NCI-H1436 (cell line): ENCODE measurements at places on chromosomes 13 and 19.

DNA sequence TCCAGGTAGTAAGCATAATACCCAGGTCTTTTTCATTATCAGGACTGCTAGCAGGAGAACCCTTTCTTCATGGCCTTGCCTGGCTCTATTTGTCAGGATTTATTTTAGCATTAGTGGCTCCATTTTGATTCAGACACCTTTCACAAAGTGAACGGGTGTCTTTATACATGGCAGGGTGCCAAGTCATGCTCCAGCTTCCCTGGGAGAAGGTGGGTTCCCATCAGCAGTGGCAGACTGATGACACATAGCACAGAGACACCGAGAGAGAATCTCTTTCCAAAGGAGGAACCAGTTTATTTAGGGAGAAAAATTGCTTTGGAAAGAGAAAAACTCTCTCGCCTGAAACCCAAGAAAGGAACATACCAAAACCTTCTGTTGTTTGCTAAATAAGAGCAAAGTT lies 135.3 kb upstream of the TMTC4 start:
- no peak for DNase-seq

DNA sequence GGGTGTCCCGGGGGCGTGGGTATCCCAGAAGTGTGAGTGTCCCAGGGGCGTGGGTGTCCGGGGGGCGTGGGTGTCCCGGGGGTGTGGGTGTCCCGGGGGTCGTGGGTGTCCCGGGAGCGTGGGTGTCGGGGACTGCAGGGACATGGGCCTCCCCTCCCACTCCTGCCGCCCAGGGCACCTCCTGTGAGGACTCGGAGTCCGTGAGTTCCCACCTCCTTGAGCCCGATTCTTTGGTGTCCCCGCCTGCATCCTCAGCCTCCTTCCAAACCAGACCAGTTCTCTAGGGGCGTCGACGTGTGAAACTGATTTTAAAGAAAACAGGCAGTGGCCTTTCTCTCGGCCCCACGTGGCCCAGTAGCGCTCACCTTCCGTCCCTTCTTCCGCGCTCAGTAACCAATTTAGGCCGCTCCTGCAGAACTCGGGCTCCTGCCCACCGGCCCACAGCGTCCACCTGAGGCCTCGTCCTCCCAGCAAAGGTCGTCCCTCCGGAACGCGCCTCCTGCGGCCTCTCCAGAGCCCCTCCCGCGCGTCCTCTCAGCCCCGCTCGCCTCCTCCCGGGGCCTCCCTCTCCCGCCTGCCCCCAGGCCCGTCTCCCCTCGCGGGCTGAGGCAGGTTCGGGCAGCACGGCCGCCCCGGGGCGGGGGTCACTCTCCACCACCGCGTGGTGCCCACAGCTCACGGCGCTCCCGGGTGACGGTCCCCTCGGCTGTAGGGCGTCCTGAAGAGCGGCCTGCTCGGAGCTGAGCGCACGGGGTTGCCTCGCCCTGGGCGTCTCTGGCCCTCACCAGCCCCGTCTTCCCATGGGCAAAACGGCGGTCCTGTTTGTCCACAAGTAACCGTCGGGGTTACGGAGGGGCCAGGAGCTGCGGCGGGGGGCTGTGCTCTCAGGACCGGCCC lies 3.8 kb downstream of the F7 start:
- no peak for DNase-seq

- no peak for DNase-seq
Observed at GRCh38 chr19:542173-542866, 1.5 kb upstream of the GZMM start.

DNA sequence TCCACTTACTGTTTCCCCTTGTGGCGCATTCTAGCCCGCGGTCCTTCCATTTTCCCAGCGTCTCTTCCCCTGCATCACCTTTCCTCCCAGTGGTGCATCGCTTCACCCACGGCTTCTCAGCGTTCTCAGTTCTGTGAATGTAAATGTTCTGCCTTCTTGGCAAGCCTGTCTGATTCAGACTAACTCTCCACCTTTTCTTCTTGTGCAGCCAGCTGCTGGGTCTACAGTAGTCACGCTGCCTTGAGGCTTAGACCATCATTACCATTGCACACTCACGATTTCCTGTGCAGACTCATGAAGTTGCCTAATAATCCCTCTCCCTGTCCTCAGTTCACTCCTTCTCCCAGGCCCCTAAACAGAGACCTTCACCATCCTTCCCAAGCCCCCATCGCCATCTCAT lies 75.0 kb downstream of the DHRS12 start:
- no peak for DNase-seq

- DNase-seq: no peak
Observed at GRCh38 chr13:99959540-99960230, 11.9 kb downstream of the ZIC5 start.

- DNase-seq: no peak
Observed at GRCh38 chr19:54938906-54939305, 8.4 kb downstream of the NLRP7 start.

- DNase-seq: no peak
Observed at GRCh38 chr13:22227895-22228294, 557.0 kb downstream of the FGF9 start.

DNA sequence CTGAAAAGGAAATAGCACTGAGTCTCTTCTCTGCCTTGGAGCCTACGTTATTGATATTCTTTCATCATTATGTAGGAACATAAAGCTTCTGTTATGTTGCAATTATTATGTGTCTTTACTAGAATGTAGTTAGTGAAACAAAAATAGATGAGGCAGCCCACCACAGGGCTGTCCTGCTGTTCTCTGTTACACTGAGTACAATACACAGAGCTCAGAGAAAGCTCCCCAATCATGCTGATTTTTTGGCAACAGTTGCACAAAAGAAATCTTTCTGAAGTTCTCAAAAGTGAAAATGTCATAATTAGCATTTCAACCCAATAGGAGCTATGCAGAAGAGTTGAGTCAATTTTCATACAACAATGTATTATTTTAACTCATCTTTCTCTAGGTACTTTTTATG lies 119.5 kb downstream of the EFNB2 start:
- no peak for DNase-seq

DNA sequence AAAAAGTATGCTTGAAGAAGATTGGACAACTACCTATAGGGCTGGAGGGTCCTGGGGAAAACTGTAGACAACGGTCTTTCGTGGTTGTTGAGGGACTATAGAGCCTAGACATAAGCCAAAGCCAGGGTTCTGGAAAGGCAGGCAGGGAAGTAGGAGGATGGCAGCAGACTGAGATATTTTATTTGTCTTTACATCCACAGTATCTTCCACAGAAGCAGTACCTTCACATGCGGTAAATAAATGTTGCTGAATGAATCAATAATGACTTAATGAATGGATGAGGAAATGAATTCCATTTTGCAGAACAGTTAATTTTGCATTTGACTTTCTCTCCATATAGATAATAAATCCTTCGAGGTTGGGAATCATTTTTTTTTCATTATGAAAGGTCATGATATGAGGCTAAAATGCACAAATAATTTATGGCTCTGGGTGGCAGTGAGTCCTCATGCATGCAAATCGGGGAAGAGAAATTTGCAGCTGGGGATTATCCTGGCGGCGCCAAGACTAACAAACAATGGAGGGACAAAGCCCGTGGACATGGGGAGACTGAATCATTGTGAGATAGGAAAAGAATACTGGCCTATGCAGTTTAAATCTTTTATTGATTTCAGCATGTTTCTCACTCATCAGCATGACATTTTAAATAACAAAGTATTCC lies 102.0 kb downstream of the ERCC5 start:
- no peak for DNase-seq

GRCh38 chr19:16118489-16119033 lies 6.9 kb downstream of the RAB8A start:
- no peak for DNase-seq

- DNase-seq: no peak
Observed at GRCh38 chr13:76164290-76164689, 528.2 kb downstream of the LMO7 start.

DNA sequence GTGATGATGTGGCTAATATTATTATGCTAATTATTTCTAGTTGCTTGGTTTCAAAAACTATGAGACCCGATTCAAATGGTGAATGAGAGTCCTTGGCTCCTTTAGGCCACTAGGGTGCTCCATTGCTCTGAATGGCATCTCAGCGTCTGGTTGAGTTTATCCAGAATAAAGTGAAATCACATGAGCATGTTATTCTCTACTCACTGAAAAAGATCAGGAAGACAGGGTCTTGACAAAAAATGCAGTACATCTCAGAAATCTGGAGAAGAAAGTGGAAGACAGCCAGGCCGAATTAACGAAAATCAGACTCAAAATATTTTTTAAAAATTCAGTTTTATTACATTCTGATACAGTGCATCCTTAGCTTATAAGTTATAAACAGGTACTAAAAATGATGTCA lies 516.2 kb downstream of the MYO16 start:
- DNase-seq: peak; percentile 51

DNA sequence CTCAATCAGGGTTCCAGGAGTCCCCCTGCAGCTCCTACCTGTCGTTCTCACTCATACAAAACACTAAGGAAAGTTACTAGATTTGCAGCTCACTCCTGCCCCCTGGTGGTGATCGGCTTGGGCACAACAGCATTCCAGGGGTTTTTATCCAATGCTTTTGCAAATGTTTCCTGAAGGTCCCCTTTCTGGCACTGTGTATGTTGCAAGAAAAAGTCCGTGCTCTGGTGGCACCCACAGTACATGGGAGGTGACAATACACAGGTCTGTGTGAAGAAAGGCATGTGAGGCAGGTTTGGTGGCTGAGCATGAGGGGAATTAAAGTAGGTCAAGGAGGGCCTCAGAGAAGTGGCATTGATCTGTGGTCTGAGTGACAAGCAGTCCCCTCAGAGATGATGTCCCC lies 8.6 kb upstream of the TYK2 start:
- DNase-seq: peak; percentile 58

DNA sequence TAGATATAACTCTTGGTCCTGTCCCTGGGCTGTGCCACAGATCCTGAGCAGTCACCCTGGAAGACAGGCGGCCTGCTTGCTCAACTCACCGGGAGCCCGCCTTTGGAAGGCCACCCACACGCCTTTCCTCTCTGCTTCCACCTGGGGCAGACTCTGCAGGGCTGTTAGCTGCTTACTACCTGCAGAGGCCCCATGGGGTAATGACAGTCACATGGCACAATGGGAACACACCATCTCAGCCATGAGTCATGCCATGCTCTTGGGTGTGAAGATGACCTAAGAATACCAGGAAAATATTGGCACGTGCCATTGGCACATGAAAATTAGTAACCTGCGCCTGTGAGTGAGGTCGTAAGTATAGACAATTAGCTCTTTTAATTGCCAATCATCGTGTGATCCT lies 108.6 kb downstream of the COL4A2 start:
- no peak for DNase-seq

- DNase-seq: no peak
Observed at GRCh38 chr13:84659359-84659661, 777.0 kb upstream of the SLITRK1 start.

GRCh38 chr13:59538512-59538911 lies 625.2 kb downstream of the DIAPH3 start:
- DNase-seq: no peak

GRCh38 chr13:39189778-39190177 lies 151.5 kb downstream of the NHLRC3 start:
- no peak for DNase-seq

DNA sequence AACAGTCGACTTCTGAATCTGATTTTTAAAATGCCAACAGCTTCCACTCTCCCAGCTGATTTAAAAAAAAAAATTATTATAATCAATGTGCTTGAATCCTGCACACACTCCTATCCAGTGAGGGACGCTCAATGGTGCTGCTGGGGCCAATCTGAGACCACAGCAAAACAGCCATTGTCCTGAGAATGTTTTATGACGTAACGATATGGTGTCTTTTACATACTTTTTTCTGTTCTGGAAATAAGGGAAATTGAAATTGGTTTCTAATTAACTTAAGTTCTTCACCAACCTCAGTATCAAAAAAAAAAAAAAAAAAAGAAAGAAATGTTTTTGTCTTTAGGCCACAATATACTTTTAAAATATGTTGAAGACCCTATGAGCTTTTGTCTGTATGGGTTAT lies 66.1 kb upstream of the SOX1 start:
- DNase-seq: no peak

DNA sequence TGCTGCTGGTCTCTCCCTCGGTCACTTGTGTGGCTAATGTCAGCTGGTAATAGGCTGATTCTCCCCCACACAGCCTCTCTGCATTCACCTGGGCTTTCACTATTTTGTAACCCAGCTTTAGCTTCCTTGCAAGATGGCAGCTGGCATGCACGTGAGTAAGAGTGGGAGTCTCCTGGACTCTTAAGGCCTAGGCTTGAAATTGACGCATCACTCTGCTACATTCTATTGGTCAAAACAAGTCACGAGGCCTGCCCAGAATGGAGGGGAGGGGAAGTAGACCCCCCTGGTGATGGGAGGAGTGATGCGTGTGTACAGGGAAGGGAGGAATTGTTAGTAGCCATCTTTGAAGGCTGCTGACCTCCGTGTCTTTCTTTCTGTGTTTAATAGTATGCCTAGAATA lies 24.9 kb upstream of the PNMA8B start:
- no peak for DNase-seq
